Stimulated activated CD4-positive, alpha-beta T cell treated with anti-CD3 and anti-CD28 coated beads, Interleukin-15, amount 100 ng/mL, for 48 hours (primary cell): ENCODE measurements at places on chromosomes 5 and 9.
A peak's percentile ranks its signal among the peaks of the same experiment; 100 is the strongest.

DNA sequence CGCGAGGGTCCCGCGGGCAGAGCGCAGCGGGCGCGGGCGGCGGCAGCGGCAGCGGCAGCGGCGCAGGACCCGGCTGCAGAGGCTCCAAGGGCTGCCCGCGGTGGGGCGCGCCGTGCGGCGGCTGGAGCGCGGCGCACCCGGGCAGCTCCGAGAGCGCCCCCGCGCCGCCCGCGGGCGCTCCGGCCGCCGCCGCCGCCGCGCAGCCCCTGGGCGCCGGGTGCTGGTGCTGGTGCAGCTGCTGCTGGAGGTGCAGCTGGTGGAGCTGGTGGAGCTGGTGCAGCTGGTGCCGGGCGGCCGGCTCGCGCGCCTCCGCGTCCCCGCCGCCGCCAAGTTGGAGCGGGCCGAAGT is 644 bp downstream of the IER5L start:
- no peak for DNase-seq

DNA sequence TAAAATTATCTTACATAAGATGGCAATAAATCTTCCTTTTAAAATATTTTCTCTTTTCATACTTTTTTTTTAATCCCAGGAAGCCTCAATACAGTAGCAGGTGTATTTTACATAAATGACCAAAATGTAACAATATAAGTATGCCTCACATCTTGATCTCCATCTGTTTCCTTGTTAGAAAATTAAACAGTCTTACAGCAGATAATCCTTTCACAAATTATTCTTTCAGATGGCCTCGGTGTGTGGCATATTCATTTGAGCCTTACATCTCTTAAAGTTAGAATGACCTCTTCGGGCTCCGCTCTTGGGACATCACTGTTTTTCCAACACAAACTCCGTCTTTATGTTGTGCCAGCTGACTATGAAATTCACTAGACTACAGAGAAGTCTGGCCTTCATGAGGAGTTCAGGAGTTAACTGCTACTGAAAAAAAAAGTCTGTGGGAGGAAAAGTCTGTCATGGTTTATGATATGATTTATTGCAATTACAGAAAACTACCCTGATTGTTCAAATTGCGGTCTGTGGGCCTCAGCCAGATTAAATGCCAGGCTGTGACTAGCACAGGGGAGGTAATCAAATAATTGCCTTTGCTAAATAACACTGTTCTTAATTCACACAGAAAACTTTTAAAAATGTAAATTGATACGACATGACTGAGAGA is 292.9 kb upstream of the PUM3 start:
- DNase-seq, result no peak

DNA sequence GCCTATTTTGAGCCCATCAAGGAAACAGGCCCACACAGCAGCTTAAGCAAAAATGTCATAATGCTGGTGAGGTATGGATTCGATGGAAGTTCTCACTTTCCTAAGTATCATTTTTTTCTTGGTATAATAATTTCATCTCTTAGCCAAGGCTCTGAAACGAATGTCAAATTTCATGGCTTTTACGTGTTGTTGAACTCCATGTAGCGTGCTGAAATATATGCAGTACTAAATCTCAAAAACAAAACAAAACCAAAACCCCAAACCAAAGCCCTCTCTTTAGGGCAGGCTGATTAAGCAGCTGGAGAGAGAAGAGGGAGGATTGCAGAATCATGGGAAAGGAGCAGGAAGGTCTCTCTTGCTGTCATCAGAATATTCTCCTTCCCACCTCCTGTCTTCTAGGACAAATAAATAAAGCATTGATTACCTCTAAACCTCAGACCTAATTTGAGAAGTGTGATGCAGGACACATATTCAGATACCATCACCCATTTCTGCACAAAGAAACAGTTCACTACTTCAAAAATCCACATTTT is 58.3 kb downstream of the TMEM174 start:
- DNase-seq, result no peak

DNA sequence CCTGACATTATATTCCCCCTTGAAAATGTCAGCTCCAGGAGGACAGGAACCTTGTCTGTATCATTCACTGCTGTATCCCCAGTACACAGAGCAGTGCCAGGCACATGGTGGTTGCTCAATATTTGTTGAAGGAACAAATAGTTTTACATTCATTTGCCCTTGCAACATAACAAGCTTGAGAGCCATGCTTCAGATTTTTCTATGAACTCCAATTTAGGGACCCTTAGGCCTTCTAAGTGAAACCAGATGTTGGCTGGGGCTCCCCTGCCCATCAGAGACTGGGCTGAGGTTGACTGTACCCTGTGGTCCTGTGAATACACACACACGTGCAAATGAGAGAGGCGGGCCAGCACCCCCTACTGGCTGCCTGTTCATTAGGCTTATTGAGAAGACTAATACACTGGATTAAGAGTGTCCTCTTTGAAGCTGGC is 214.9 kb upstream of the WWC1 start:
- DNase-seq, result no peak

- no peak for DNase-seq
Observed at GRCh38 chr5:139565411-139566305, 4.5 kb downstream of the UBE2D2 start.

DNA sequence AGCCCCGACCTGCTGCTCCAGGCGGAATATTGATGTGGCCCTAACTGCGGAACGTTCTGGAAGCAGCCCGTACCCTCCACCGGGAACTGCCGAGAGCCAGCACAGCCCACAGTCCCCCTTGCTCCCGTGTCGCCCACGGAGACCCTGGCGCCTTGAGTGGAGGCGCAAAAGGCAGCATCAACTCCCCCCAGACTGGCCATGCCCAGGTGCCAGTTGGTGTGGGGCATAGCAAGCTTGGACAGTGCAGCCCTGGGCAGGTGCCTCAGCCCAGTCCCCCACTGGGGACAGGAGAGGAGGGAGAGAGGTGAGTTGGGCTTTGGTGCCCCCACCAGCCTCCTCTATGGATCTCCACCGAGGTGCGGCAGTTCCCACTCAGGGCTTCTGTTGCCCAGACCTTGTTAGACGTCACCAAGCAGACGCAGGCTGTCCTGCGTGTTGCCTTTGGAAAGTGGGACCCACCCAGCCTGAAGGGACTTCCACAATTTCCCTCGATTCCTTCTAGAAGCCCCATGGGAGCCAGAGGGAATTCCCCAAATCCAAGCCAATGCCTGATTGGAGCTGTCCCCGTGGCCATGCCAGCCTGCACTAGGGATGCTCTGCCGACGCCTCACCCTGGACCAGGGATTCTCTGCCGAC is 19.8 kb upstream of the NRARP start:
- DNase-seq, result no peak

DNA sequence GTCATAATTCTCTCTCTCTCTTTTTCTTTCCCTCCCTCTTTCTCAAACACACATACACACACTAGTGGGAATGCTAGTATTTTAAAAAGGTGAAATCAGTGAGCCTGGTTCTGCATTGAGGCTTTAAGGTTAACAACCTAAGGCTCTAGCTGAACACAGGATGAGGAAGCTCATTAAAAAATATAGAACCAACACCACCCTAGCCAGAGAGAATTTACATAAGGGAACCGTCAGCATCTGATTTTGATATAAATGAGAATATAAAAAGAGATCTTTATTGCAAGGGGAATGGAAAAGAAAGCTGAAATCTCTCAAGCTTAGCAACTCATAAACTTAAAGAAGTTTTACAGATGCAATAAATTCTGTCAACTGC is 100.5 kb downstream of the MAMDC2 start:
- DNase-seq, result no peak

GRCh38 chr5:158753354-158753753 is 346.4 kb downstream of the EBF1 start:
- no peak for DNase-seq

GRCh38 chr9:99055384-99055783 is 49.5 kb upstream of the TGFBR1 start:
- DNase-seq, result no peak

- no peak for DNase-seq
Observed at GRCh38 chr9:123682746-123683145, 247.2 kb downstream of the DENND1A start.

GRCh38 chr5:172102913-172103626 is 85.0 kb downstream of the STK10 start:
- no peak for DNase-seq

DNA sequence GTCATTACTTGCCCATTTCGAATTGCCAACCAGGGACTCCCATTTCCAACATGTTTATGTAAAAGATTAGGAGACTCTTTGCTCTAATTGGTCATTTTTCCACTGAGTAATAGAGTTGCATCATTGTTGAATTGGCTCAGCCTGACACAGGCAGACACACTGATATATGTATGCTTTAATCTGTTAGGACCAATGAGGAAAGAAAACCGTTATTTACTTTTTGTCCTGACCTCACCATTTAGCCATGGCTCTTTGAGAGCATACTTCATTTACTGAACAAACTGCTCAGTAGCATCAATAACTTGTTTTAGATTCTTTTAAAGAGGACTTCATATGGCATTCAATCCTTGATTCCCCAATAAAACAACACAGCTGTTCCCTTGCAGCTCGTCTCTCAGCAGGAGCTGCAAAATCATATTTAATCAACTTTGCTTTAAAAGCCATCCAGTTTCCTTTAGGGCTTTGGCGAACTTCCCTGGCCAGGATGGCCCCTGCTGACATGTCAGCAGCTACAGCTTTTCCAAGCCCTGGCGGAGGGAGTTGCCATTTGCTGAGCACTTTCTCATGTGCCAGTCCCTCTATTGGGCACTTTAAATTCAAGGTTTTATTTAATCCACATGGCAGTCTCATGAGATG is 251.5 kb upstream of the TNC start:
- no peak for DNase-seq

DNA sequence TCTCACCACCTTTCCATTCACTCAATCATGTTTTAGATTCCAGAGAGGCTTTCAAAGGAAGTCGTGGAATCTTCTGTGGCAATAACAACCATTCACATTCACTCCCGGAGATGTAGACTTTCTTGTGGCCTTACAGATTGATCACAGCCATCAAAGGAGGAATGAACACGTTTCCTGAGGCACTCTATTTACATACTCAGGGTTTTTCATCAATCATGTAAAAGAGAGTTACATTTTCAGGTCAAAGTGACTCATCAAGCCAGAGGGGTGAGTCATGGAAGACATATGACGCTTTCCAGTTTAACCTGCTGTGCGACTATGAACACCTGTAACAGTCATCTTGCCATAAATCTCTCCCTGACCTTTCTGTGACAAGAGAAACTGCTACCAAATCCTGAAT is 39.3 kb upstream of the RAD23B start:
- peak; percentile 33 for DNase-seq

DNA sequence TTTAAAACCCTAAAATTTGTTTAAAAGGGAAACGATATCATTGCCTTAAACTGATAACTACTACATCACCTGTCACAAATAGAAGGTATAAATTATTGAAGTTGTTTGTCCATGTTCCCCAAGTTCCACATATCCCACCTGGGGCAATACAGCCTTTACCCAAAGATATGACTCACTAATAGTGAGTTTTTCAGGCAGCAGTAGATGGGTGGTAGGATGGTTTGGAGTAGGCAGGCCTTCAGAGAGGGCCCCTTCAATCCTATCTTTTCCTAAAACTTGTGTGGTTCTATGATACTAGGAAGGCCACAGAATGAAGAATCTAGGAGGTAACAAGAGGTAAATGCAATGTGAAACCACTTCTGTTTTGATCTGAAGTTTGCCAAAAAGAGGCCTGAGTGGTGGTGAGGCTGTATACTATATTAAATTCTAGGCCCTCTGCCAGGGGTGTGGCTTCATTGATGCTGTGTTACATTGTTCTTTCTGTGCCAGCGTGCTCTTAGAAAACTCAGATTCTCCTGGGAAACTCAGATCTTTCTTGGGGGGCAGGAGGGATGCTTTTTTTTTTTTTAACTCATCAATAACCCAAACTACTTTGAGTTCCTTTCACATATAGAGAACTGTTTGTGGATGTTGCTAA is 7.2 kb downstream of the CYSTM1 start:
- no peak for DNase-seq

GRCh38 chr9:97293207-97293721 is 14.2 kb upstream of the CCDC180 start:
- DNase-seq, result no peak

GRCh38 chr5:6674421-6674820 is 38.8 kb upstream of the TENT4A start:
- no peak for DNase-seq

GRCh38 chr5:167708449-167708848 is 583.0 kb upstream of the WWC1 start:
- DNase-seq, result no peak

- no peak for DNase-seq
Observed at GRCh38 chr5:143248391-143248790, 155.1 kb downstream of the NR3C1 start.

- DNase-seq, result no peak
Observed at GRCh38 chr9:90054810-90055209, 450.0 kb downstream of the GADD45G start.
